CD8-positive, alpha-beta T cell (primary cell): ENCODE measurements at places on chromosomes 16 and 17.

DNA sequence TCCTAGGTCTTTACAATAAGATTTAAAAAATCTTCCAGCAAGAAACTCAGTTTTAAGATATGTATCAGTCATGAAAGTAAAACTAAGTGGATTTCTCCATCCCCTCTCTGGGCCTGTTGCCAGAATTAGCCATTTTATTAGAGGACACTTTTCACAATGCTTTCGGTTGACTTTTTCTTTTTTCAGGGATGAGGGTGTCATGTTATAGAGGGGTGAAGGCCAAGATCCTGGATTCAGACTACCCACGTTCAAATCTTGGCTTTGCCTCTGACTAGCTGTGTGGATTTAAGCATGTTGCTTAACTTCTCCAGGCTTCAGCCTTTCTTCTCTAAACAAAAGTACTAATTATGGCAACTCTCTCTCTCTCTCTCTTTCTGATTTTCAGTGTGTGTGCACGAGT, 111.7 kb upstream of the COX10 start:
- DNase-seq, result no peak

- DNase-seq, result no peak
Measured at GRCh38 chr16:2508722-2509400, 4.9 kb upstream of the ATP6V0C start.

DNA sequence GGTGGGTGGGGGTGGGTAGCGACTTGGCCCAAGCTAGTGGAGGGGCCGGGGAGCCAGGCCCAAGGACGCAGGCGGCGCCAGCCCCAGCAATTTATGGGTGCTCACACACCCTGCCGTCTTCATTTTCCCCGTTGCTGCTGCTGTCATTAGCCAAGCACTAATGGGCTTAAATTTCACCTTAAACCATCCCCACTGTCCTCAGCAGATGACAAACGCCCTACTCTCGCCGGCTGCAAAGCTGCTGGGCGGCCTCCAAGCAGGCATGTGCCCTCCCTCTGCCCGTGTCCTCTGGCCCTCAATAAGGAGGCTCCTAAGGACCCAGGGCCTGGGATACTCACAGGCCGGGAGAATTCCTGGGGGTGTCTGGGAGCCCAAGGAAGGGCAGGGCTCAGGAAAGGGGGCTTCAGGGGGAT, 66.1 kb downstream of the SREBF1 start:
- no peak for DNase-seq

DNA sequence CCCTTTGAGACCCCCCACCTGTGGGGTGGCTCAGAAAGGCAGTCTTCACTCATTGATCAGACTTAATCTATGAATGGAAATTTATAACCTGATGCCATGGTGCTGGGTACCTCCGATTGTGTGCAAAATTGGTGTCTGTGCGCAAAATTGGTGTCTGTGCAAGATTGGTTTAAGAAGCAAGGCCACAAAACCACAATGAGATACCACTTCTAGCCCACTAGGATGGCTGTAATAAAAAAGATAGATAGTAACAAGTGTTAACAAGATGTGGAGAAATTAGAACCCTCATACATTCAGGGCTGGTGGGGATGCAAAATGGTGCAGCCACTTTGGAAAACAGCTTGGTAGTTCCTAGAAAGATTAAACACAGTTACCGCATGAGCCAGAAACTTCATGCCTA, 13.9 kb upstream of the CSNK2A2 start:
- DNase-seq, result no peak

DNA sequence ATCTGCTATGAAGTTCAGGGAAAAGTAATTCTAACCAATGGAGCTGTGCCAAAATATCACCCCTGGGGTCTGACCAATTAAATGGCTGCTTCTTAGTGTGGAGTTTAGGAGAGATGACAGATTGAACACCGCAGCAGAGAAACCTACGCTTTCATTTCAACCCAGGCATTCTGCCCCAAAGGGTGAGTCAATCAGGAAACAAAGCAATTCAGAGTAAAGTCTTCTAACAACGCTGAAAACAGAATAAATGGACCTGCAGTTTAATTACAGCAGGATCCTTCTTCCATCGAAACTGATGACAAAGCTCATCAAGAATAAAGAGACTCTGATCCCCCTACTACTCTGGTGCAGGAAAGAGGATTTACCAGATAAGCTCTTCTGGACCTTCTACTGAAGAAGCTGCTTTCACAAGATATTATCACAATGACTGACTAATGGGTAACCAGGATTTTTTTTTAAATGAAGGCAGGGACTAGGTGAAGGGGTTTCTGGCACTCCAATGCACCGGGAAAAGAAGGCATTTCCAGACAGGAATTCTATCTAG, 16.7 kb downstream of the RFFL start:
- peak; percentile 64 for DNase-seq
